ENCODE measurements at places on chromosomes 3 and 15.
A peak's percentile ranks its signal among the peaks of the same experiment; 100 is the strongest.

GRCh38 chr15:94387849-94388441 lies 156.6 kb downstream of the MCTP2 start:
- DNase-seq: peak; percentile 67

- DNase-seq: no peak
These were observed 599.3 kb downstream of the PYDC2 start for GRCh38 chr3:192060160-192060781.

DNA sequence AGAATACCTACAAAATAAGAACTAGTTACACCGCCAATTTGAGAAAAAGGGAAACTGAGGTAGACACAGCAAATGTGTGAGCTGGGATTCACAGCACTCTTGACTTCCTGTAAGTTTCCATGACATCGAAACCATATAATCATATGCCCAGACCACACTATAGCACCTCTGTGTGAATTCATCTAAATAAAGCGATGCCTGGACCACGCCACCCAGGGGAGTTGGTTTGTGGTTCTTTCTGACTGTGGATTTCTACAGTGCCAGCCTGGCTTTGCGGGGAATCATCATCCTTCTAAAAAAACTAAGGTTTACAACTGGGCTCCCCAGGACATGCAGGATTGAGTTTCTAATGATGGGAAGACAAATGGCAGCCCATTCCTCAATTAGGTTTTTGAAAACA lies 23.5 kb upstream of the CA12 start:
- DNase-seq: no peak

- DNase-seq: no peak
These were observed 21.0 kb upstream of the CLDN11 start for GRCh38 chr3:170397685-170398084.

- DNase-seq: no peak
These were observed 151.5 kb downstream of the LRRK1 start for GRCh38 chr15:101070502-101071273.

GRCh38 chr3:70716832-70717231 lies 404.4 kb upstream of the MDFIC2 start:
- DNase-seq: no peak

DNA sequence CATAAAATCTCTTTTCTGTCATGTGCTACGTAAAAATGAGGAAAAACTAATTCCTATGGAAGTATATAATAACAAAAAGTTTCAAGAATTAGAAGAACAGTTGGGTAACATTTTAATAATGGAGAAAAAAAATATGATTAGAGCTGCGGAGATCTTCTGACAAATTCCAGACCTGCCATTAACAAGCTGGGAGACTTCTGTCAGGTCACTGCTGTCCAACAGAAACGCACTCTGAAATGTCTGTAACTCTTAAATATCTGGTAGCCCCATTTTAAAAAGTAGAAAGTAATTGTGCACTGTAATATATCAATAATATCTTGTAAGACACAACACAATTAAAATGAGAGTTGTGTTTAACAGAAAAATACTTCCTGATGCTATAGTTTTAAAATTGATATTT lies 15.7 kb downstream of the GOLIM4 start:
- DNase-seq: no peak

- no peak for DNase-seq
These were observed 37.7 kb upstream of the IQCF6 start for GRCh38 chr3:51816723-51817122.

GRCh38 chr3:19190126-19190525 lies 41.8 kb downstream of the KCNH8 start:
- DNase-seq: no peak

- DNase-seq: peak; percentile 77
These were observed 2.8 kb downstream of the ABHD2 start for GRCh38 chr15:89090791-89091626.

DNA sequence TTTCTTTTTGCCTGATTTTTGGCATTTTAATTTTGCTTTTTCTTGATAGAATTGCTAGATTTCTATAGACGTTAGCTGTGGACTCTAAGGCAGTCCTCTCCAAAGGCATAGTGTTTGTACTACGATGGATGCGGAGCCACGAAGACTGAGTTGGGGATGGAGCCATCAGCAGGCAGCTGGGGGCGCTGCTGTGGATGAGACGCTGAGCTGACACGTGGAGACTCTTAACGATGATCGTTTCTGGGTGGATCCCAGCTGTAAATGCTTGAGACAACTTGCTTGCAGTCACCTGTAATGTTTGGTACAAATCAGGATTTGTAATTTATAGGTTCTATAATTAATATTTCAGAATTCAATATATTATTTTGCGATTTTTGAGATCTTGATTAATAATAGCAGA lies 13.3 kb upstream of the PPP1R2 start:
- DNase-seq: peak; percentile 30

GRCh38 chr3:39446444-39446843 lies 21.0 kb upstream of the MOBP start:
- no peak for DNase-seq

DNA sequence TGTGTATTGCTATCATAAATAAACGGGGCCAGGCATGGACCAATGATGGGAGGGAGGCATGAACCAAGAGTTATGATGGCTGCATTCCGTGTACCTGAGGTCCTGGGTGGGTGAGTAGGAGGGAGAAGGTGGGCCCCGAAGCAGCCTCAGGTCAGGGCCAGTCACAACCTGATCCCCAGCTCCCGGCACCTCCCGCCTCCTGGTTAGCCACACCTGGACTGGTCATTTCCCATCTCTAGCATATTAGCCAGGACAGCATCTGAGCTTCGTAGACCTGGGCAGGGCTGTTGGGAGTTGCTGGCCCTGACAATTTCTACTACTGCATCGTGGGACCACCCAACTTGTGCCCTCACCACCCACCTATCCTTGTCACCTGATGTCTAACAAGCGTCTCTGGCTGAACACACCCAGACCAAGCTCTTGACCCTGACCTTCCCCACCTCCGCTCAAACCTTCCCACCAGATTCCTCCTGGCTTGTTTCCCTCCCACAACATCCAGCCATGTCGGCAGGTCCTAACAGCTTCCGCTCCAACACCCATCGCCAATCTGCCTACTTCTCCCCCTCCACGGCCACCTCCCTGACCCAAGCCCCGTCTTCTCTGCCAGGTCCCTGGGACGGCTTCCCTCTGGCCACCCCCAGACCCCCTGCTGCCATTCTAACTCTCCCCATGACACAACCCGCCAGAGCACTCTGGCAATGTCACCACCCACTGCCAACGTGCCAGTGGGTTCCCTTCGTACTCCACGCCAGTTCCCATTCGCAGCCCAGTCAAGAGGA lies 133.8 kb upstream of the IQSEC1 start:
- no peak for DNase-seq

- DNase-seq: no peak
These were observed 60.3 kb downstream of the CTNNB1 start for GRCh38 chr3:41259449-41260062.

- no peak for DNase-seq
These were observed 94.6 kb upstream of the CTDSPL start for GRCh38 chr3:37766797-37767776.

- DNase-seq: no peak
These were observed 30.7 kb downstream of the ARHGAP31 start for GRCh38 chr3:119324899-119325298.

DNA sequence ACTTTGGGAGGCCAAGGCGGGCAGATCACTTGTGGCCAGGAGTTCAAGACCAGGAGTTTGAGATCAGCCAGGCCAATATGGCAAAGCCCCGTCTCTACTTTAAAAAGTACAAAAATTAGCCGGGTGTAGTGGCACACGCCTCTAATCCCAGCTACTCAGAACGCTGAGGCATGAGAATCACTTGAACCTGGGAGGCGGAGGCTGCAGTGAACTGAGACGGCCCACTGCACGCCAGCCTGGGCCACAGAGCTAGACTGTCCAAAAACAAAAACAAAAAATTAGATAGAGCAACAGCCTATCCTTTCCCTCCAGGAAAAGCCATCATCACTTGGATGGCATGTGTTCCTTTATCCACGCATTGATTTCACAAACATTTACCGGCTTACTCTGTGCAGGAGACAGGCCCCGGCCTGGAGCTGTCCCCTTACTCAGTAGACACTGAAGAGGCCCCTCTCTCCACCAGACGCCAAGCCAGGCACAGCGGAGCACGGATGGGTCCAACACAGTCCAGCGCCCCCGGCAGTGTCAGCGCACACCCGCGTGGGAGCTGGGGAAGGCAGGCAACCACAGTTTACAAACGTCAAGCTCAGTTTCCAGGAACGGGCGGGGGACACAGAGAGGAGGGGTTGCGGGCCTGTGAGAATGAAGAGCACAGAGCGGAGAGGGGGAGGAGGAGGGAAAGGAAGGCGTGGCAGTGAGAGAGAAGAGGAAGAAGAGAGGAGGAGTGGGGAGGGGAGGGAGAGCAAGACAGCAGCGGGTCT lies 3.1 kb downstream of the GP5 start:
- peak; percentile 27 for DNase-seq

DNA sequence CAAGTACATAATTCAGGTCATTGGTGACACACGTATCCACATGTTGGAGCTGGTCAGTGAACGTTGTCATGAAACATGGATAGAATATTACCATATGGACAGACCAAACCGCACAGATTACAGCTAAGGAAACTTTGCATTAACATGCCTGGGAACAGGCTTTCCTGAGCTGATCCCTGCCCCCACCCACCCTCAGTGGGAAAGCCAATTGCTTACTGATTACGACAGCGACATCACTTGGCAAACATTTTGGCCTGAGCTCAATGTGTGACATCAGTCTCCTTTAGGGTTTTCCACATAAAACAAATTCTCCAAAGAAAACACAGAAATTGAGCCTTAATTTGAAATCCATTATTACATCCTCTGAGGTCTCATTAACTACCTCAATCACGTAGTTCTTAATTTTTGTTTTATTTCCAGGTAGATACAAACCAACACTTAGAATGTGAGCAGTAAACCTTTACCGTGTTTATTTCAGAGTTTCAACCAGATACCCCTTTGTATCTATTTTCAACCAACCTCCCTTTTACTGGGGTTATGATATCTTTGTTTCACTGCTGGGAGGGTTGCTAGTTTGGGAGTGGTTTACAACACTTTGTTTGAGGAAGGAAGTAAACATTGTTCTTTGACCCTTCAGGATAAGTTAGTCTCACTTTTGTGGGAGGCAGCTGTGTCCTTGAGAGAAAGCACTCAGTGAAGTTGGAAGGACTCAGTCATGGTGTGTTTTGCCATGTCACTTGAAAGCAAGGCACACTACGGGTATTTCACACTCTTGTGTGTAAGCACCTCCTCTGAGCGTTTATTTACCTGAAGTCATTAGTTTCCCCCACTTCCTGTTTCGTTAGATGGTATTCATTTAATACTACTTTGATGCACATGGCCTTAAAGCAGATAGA lies 103.1 kb downstream of the CMSS1 start:
- peak; percentile 10 for DNase-seq

DNA sequence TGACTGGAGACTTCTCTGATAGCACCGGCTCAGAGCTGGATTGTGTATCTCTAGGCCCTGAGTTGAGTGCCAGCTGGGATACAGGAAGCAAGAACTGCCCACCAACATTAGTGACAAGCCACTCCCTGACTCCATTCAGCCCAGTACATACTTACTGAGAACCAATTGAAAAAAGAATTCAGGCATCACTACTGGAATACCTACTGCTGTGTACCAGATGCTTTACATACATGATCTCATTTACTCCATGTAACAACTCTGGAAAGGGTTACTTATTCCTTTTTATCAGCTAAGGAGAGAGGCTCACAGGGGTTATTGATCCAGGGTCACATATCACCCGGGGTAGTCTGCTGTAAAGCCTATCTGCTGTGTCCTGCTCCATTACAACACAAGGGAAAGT lies 1.3 kb upstream of the SYN2 start:
- DNase-seq: no peak

DNA sequence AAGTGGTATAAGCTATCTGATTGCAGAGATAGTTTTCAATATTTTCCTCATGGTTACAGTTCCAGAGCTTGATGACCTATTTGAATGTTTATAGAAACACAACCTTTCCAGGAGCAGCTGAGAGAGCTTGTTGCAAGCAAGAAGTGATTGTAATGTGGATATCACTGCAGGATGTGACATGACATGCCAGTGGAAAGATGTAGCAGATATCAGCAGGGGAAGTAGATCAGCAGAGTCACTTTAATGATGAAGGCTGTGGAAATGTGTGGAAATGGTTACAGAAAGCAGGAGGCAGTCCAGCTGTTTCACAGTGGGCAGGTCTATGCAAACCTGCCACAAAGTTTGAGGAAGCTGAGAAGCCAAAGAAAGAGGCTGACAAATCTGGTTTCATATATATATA lies 21.0 kb downstream of the TMEM158 start:
- DNase-seq: no peak

DNA sequence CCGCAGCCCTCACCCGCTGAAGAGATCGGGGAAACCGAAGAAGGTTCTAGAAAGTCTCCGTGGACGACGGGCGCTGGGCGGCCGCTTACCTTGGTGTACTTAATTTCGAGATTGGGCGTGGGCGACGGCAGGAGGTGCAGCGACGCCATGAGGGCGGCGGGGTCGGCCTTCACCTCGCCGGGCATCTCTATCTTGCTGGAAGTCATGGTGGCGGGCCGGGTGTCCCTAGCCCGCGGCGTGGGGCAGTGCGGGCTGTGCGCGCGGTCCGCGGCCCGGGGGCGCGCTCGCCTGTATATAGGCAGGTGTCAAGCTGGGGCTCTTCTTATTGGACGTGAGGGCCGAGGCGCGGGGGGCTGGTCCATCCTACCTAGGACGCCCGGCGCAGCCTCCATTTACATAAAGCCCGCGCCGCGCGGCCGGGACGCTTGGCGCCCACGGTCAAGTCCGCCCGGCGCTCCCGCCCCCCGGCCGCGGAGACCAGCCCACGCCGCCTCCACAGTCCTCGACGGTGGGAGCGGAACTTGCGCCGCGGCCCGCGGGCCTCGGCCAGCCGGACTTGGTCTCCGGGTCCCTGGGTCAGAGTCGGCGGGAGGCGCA lies at the start of gene ALDH1A2:
TSS of gene ALDH1A2 (minus strand) at position 267 of the 597 bp plus-strand sequence. CDS start at position 206, 61 bp downstream.
- peak; percentile 31 for DNase-seq

GRCh38 chr15:68218847-68219798 lies 10.4 kb downstream of the CLN6 start:
- DNase-seq: no peak

- DNase-seq: no peak
These were observed 105.3 kb downstream of the THRB start for GRCh38 chr3:24389108-24390090.

GRCh38 chr15:71109130-71109529 lies 6.1 kb upstream of the THSD4 start:
- no peak for DNase-seq

GRCh38 chr3:45958321-45958791 lies 15.1 kb downstream of the CXCR6 start:
- no peak for DNase-seq

DNA sequence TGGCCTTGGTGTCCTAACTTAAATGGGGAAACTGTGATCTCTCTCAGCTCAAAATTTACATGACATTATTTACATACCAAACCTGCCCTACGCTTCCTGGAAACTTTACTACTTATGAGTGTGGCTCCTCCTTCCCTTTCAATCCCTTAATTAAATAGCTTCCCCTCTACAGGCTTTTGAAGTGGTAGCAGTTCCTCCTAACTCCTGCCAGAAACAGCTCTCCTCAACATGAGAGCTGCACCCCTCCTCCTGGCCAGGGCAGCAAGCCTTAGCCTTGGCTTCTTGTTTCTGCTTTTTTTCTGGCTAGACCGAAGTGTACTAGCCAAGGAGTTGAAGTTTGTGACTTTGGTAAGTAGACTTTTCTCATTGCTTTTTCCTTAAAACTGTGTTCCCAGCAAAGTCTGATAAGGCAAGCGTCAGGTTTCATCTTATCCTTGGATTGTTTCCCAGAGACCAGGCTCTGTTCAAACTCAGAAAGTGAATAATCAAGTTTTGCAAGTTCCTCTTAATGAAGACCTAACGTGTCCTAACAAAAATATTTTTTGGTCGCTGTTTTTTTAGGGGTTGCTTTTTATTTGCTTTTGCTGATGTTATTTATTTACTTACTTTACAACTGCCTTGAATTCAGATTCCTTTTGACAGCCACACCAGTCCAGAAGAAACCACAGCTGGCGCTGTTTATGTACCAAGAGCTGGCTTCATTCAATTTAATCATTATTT lies at the start of gene ACP3:
TSS of gene ACP3 (plus strand) at position 179 of the 720 bp plus-strand sequence. CDS start at position 229, 50 bp downstream.
- DNase-seq: peak; percentile 28
